ENCODE measurements at places on chromosomes 5 and 9.

DNA sequence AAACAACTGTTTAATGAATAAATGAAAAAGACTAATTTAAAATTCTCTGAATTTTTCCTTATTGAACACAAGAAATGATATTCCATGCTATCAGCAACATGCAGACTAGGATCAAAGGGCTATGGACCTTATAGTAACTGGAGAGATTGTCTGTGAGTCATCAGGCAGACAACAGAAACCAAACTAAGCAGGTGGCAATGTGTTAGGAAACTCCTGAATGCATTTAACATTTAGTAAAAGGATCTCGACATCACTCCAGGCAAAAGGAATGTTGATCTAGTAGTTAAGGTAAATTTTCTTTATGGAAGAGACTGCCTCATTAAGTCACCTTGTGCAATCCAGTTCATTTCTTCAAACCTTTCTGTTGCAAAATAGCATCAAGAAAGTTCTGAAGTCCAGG lies 58.4 kb downstream of the ARL15 start:
- no peak for DNase-seq

DNA sequence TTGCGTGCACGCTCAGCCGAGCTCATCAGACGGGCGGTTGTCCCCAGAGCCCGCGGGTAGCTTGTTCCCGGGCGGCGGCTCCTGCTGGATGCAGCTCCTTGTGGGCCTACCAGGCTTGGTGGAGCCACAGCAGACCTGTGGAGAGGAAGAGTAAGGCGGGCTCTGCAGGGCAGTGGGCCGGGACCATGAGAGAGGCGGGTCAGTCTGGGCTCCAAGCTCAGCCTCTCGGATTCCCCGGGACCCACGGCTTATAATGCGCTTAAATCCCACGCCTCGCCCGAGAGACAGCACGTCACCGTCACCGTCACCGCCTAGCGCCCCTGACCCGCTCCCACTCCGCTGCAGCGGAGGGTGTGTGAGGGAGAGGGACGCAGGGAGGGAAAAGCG lies 1.9 kb upstream of the ANKRD18A start:
- DNase-seq, result no peak

GRCh38 chr5:179304466-179304865 lies 40.8 kb downstream of the ADAMTS2 start:
- DNase-seq, result peak; percentile 96

- peak; percentile 84 for DNase-seq
Measured at GRCh38 chr5:115349001-115349817, 52.8 kb upstream of the CCDC112 start.

DNA sequence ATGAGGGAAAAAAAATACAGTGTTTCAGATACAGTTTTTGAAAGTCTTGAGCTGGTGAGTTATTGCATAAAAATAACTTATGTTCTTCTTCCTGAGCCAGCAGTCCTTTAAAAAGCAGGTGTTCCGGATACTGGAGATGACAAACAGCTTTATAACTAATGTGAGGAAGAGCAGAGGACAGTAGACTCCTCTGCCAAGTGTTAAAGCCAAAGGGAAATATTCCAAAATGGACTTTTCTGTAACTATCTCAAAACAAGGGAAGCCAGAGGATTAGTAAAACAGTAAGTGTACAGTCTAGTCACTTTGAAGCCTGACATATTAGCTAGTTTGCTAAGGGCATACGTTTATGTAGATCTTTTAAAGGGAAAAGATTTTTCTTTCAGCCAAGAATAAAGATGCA lies 11.0 kb upstream of the SNCAIP start:
- DNase-seq, result no peak

- DNase-seq, result no peak
Measured at GRCh38 chr9:72038408-72038807, 22.0 kb downstream of the C9orf57 start.

DNA sequence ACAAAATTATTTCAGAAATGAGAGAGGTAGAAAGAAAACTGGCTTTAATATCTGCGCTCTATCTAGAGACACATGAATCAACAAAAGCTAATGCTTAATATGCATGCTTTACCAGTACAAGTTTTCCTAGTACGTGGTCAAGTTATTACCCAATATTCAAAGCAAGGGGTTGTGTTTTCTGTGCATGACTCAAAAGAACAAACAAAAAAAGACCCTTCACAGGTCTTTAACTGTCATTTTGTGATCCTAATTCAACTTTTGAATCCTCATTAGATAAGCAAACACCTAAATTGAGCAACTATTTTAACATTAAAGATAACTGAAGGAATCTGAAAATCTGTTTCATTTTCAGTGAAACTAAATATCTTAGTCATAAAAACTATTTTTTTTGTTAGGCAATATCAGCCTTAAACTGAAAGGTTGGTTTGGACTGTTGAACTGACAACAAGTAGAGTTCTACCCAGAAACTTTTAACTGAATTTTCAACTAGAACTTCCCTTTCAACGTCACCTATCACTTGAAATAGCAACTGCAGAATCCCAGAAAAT lies 12.5 kb downstream of the ST8SIA4 start:
- no peak for DNase-seq

- DNase-seq, result no peak
Measured at GRCh38 chr9:94875300-94876020, 149.0 kb downstream of the AOPEP start.

- no peak for DNase-seq
Measured at GRCh38 chr9:87285183-87285850, 212.3 kb upstream of the DAPK1 start.

- DNase-seq, result no peak
Measured at GRCh38 chr5:151581347-151581746, 9.8 kb downstream of the FAT2 start.

DNA sequence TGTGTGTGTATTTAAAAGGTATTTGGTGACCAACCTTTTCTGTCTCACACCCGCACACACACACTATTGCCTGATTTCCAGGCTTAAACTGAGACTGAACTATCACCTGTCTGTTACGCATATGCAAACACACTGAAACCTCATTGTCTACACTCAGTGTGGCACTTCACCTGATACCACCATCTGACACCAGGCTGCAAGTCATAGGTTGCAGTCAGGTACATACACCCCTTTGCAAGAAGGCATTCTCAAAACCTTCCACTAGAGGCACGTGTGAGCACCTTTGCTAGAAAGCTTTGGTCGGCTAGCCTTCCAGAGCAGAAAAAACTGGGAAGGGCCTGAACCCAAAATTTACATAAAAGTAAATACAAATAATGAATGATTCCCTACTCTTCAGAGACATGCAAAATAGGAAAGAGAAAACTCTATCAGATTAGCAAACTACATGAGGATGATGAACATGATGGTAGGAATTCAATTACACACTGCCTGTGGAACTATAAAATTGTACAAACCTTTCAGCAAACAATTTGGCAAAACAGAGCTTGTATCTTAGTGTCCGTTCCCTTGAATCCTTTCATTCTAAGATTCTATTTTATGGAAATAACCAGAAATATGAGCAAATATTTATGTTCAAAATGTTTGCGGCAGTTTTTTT lies 5.9 kb upstream of the FOXD1 start:
- peak; percentile 58 for DNase-seq

DNA sequence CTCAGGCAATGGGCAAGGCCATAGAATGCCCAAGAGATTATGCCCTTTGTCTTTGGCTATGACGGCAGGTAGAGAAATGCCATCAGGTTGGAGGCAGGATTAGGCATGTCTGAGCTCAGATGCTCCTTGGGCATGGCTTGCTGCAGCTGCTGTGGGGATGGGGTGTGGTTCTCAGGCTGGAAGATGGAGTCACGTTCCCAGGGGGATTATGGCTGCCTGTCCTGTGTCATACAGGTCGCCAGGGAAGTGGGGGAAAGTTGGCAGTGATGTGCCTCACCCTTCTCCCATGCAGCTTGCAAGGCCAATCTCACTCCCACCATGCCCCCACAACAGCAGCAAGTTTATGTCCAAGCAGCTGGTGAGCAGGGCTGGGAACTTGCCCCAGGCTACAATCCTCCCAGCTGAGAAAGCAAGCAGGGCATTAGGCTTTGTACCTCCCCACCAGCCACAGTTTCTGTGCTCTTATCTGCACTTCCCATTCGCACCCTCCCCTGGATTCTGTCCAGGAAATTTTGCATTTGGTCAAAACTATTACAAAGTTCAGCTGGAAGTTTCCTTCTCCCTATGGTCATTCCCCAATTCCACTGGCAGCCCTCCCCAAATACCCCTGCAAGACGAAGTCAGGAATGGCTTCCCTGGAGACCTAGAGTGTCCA lies 1788.0 kb upstream of the NUDT12 start:
- DNase-seq, result no peak

Measured in HFFc6 (cell line).